NCI-H774 (cell line): ENCODE measurements at places on chromosomes 6 and 20.

DNA sequence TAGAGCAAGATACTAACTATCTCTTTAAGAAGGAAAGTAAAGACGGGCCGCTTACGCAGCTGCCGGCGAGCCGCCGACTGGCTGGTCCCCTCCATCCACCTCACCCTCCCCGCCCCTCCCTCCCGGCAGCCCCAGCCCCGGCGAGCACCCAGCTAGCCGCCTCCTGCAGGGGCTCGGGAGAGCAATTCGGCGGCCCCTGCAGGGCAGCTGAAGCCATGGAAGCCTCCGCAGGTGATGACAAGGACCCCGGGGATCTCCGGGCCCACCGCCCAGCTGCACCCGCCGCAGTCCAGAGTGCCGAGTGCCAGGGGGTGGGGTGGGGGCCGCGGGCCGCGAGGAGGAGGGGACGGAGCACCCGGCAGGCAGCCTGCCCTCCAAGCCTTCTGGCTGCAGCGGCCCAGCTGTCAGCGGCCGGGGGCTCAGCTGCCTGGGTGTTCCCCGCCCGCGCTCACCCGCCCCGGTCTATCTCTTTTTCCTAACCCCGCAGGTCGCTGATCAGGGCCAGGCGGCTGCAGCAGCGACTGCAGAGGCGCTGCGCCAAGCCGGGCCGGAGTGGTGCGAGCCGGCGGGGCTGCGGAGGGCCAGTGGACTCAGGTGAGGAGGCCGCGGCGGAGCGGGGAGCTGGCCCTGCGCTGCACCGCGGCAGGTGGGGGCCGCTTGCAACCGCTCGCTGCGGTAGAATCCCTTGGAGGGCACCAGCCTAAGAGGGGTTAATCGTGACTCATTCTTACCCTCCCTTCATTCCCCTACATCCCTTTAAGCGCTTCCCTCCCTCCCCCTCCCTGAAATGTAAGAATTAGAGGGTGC lies at the start of gene SNPH:
TSS of gene SNPH (plus strand) at position 128 of the 807 bp plus-strand sequence. CDS start 29,946 bp downstream, outside the sequence.
- peak; percentile 34 for DNase-seq

GRCh38 chr20:10131732-10132345 lies 86.8 kb upstream of the SNAP25 start:
- peak; percentile 34 for DNase-seq

DNA sequence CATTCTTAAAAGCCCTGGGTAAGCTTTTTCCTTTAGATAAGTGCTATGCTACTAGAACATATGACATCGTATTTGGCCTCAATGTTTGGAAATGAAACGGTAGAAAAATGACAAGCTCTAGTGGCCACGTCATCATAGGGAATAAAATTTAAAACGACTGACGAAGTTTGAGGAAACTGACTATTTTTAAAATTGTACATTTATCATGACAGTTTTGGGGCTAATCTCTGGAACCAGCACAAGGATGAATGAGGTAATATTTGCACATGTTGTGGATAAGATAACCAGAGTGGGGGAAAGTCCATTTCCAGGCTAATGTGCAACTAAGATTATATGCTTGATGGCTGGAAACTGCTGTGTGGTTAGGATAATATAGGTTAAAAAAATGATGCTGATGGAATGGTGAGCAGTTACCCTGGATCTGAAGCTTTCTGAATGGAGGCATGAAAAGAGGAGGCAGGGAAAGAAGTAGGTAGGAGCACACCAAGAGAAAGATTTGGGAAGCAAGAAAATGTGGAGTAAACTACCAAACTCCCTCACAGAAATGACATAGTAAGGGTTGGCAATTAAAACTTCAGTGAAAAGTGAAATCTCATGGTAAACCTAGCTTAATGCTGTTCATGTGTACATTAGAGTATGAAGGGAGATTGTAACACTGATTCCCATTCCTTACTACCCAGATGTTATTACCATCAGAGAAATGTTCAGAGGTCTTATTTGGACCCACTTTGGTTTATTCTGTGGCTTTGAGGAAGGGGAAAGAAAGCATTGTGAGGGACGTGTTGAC lies 42.7 kb upstream of the CEP162 start:
- no peak for DNase-seq

GRCh38 chr20:20210327-20210726 lies 157.6 kb upstream of the INSM1 start:
- no peak for DNase-seq

- DNase-seq = peak; percentile 69
These were observed 15.9 kb downstream of the NDUFAF5 start for GRCh38 chr20:13800728-13801134.

- DNase-seq = no peak
These were observed 45.8 kb upstream of the CEP162 start for GRCh38 chr6:84273048-84273809.
